ENCODE measurements at places on chromosomes 12 and 14.

GRCh38 chr12:114186241-114187002 lies 219.5 kb downstream of the TBX5 start:
- no peak for DNase-seq

DNA sequence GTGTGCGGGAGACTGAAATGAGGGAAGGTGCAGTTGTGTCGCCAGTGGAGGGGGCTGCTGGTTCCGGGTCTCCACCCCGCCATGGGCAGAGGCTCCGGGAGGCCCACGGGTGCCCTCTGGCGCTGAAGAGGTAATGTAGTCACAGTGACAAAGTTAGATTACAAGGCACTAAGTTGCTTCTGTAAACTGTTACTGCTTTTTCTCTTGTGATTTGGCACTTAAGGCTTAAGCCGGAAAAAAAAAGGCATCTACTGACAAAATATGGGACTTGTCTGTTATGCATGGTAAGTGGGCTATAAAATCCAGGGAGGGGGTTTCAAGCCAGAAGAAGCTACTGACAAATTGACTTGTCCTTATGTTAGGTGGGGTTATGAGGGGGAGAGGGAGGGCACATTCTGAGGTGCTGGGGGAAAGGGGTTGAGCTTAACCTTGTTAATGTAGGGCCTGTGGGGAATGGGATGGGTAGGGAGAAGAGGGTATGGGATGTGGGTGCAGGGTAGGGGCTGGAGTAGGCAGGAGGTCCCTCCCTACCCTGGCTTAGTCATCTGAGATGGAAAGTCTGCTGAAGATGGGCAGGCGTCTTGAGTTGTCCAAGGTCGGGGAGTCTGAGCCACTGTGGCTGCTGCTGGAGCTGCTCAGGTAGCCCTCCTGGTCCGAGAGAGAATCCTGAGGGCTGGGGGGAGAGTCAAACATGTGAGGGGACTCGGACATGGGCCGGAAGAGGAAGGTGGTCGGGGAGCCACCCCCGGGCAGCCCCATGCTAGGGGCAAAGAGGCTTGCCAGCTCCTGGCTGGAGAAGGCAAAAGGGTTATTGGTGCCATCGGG lies 3.7 kb downstream of the ZFP36L1 start:
- DNase-seq, result peak; percentile 71

DNA sequence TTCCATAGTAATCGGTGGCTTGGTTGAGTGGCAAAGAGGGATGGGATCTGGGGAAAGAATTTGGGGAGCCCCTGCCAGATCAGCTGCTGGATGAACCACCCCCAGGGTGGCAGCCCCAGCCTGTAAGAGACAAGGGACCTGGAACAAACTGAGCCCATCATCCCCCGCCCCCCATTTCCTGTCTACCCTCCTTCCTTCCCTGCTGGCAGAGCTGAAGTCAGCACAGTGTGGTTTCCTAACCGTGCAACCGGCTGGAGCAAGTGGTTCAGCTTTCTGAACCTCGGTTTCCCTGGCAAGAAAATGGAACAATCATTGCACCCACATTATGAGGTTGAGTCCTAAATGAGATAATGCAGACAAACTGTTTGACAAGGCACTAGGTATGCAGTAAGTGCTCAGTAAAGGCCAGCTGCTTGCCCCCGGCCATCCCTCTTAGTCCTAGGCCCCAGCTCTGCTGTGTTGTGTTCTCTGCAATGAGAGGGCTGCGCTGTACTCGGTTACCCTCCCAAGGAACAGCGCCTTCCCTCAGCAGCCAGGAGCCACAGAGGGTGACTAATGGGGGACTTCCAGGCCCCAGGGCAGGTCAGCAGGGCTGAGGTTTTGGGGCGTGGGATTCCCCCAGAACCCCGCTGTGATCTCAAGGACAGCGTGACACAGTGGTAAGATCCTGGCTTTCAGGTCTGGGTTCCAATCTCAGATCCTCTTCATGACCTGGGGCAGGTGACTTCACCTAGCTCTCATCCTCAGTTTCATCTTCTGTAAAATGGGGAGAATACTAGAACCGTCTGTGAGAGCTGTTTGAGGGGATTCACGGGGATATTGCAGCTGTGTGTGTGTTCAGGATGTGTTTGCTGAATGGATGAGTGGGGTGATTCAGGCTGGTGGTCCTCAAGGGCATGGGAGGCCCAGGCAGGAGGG lies 16.5 kb downstream of the SELPLG start:
- peak; percentile 93 for DNase-seq

GRCh38 chr12:49030119-49030518 lies 11.5 kb upstream of the PRKAG1 start:
- DNase-seq, result no peak

- no peak for DNase-seq
Observed at GRCh38 chr12:52054833-52055730, 3.8 kb downstream of the NR4A1 start.

DNA sequence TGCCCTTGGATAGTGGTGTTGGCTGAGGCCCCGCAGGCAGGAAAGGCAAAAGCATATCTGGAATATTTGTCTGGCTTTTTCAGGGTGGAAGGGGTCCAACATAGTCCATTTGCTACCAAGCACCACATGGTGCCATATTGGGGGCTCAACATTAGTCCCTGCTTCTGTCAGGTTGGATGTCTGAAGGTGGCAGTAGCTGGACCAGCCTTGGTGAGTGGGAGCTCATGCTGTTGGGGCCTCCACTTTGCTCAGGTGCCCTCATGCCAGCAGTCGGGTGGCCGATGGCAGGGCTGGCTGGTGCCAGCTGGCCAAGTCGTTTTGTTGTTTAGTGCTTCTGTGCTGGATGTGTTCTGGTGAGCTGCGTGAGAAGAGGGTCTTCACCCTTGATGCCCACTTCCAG lies 135.3 kb downstream of the PAPOLA start:
- DNase-seq, result no peak
